Calu3 (cell line): ENCODE measurements at places on chromosomes 13 and 19. TPM values are rescaled to one million over a fixed set of nuclear protein-coding genes. Genes with fewer than 3 reads are reported as not detected.

The MEIOSIN gene
- not detected in 2 replicates for total RNA-seq

The ZNF20 gene
- 2.0 and 4.5 TPM in 2 replicates for total RNA-seq

The RAVER1 gene
- total RNA-seq = 38.5 and 43.2 TPM in 2 replicates

The ZNF574 gene
- 22.0 and 22.1 TPM in 2 replicates for total RNA-seq

- no peaks in the 10 kb centered on the region for H3K4me1 ChIP-seq
- no peak overlapping the region for H3K27ac ChIP-seq
- DNase-seq = no peak
- no peaks in the 10 kb centered on the region for H3K36me3 ChIP-seq
- H3K4me3 ChIP-seq = no peak overlapping the region
Observed at GRCh38 chr13:58960888-58961287, 1202.8 kb downstream of the DIAPH3 start.

- DNase-seq = no peak
- H3K4me3 ChIP-seq = no peak overlapping the region
- no peaks in the 10 kb centered on the region for H3K27me3 ChIP-seq
- H3K27ac ChIP-seq = no peak overlapping the region
- no peaks in the 10 kb centered on the region for H3K36me3 ChIP-seq
Observed at GRCh38 chr13:91214031-91214430, 133.5 kb upstream of the MIR17HG start.

DNA sequence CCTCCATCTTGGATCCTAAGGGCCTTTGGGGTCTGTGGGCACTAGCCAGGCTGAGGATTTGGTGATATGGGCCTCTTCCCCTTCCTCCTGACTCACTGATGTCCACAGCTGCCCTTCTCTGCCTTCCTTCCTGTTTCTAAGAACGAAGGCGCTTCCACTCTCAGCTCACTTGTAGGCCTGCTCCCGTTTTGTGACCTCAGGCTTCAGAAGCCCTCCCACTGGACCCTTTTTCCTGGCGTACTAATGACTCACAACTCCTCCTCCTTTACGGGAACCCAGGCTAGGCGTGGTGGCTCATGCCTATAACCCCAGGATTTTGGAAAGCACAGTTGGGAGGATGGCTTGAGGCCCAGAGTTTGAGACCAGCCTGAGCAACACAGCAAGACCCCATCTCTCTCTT, 55.6 kb downstream of the TMED1 start:
- peaks cover 42% of the 10 kb centered on the region for H3K36me3 ChIP-seq
- H3K27me3 ChIP-seq = no peaks in the 10 kb centered on the region
- H3K27ac ChIP-seq = no peak overlapping the region
- DNase-seq = no peak
- H3K4me3 ChIP-seq = no peak overlapping the region
- H3K4me1 ChIP-seq = no peaks in the 10 kb centered on the region

DNA sequence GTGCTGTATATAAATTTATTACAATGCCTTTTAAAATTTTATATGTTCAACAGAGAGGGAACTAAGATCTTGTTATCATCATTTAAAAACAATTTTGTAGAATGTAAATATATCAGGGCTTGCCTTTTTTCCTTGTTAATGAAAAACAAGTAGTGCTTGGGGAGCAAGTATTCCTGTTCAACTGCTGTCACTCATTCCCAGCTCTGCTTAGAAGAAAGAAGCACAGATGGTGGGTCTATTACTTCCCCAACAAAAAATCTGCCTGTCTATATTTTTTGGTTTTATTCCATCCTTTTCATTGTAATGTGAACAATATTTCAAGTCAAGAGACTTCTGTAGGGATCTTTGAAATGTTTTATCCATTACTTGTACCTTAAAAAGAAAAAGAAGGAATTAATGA, 503.9 kb downstream of the GPC5 start:
- no peak for DNase-seq
- H3K36me3 ChIP-seq = no peaks in the 10 kb centered on the region
- H3K27me3 ChIP-seq = no peaks in the 10 kb centered on the region
- no peaks in the 10 kb centered on the region for H3K4me1 ChIP-seq
- no peak overlapping the region for H3K27ac ChIP-seq
- no peak overlapping the region for H3K4me3 ChIP-seq
